ENCODE measurements at places on chromosomes 16 and 17.

GRCh38 chr17:69269131-69269998, 40.7 kb upstream of the ABCA10 start:
- DNase-seq, result no peak

GRCh38 chr16:55418586-55418985, 60.4 kb upstream of the MMP2 start:
- no peak for DNase-seq

DNA sequence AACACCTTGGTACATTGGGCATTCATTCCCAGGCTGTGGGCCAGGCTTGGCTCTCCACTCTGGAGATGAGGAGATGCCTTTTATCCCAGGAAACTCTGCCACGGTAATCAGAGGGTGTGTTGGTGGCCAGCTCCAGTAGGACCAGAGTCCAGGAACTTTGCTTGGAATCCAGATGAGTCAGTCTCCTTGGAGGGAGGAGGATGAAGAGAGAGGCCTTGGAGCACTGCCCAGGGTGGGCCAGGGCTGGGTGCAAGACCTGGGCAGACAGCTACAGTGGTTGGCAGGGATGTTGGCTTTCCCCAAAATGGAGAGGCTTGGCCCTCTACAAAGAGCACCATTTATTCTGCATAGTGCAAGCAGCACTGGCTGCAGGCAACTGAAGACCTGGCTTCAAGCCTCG, 209.0 kb downstream of the RGS9 start:
- no peak for DNase-seq

DNA sequence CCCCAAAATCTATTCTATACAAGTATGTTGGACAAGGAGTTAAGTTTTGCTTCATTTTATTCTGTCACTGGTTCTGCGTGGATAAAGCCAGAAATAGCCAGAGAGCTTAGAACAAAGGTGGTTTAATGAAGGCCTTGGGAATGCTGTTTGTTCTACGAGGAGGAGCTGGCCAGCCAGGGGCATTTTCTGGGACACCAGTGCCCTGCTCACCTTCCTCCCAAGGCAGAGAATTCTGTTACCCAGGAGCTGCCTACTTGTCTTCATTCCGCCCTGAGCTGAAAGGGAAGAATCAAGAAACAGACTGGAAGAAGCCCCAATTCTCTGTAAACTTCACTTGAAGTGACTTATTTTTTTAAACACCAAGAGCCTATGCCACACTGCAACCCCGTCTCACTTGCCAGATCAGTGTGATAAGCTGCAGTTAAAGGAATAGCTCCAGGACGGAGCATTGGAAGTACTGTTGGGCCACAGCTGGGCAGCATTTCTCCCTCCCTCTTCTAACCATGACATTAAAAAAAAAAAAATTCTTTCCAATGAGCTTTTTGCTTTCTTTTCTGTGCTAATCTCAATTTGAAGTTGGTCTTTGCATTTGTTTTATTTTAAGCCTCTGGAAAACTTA, 149.8 kb upstream of the DYNLRB2 start:
- DNase-seq, result no peak

DNA sequence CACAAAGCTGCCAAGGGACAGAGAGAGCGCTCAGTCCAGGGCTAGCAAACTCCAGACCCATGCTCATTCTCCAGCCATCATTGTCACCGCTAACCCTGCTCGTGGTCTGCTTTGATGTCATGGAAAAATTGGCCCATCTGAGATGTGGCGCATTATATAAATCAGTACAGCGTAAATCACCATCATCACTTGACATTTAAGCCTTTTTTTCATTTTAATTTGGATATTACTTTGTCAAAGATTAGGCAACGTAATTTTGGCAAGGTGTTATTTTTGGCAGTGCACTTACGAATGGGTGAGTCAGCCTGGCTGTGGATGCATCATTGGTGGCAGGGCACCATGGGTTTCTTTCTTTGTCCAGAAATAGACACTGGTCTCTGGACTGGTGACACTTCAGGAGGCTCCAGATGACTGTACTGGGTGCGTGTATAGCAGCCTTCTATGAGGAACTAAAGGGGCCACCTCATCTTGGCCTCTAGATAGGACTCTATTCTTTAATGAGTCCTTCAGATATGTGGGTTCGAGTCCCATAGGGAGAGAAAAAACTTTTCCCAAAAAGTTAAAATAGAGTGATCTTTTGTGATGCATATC, 166.3 kb downstream of the MSI2 start:
- no peak for DNase-seq

DNA sequence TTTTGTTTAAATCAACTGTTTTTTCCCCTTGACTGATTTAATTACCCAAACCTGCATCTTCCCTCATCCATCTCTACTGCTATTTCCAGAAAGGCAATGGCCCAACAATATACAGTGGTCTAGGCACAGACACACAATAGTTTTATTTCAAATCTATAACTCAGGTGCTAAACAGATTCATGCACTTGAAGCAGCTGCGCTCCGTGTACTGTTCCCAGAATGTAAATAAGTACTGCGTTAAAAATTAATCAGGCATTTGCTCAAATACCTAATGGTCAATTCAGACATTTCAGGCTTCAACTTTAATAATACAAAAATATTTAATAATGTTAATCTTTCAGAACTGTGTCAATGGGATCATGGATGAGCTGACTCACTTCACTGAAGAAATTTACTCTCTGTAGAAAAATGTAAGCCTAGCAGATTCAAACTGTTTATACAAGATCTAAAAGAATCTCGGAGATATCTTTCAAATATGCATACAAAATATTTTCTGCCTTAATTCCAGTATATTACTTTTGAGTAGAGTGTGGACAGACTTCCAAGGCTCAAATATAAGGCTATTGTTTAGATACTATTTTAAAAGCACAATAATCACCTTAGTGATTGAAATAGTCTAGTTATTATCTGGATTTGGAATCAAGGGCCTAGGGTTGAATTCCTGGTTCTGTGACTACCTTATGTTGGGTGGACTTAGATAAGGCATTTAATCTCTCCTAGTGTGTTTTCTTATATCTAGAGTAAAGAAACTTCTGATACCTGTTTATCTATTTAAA, 97.4 kb upstream of the PSMD7 start:
- DNase-seq, result no peak

Data from liver (tissue), 10 donors.